ENCODE measurements at places on chromosomes 2 and 18.

GRCh38 chr2:102037681-102038080, 45.9 kb downstream of the IL1R2 start:
- no peak for DNase-seq

DNA sequence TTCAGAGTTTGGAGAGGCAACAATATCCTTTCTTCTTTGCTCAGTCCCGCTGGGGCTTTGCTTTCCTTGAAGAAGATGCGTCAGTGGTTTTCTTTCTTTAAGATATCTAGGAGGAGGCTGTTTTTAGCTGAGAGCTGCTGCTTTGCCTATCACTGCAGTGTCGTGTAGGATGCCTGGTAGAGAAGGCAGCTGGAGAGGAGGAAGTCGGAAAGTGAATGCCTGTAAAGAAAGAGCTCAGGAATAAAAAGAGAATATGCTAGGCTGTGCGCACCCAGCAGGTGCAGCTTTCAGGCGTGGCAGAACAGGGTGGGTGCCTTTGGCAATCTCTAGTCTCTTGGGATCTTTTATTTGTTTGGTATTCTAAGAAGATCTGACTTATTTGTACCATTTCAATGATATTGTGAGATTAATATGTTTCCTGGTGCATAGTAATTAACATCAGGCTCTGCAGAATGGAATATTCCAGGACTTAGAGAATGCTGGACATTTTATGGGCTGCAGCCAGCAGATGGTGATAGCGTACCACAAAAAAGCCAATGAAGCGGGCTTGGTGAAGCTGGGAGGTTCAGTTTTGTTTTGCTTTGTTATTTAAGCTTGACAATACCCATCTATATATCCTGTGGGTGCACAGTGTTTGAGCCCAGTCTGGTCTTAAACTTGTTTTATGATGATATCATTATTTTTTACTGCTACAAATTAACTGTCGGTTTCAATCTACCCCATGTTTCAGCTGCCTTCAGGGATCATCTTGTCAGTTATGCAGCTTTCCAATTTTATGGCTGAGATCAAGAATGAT, 34.9 kb downstream of the CAVIN2 start:
- no peak for DNase-seq

- DNase-seq: no peak
These were observed 137.5 kb downstream of the GPD2 start for GRCh38 chr2:156573710-156574109.

- no peak for DNase-seq
These were observed 16.7 kb upstream of the BZW1 start for GRCh38 chr2:200795028-200795440.

- DNase-seq: no peak
These were observed 6.9 kb downstream of the IL37 start for GRCh38 chr2:112917856-112918255.

GRCh38 chr2:204551512-204551863, 6.2 kb downstream of the PARD3B start:
- no peak for DNase-seq

- no peak for DNase-seq
These were observed 24.9 kb upstream of the BZW1 start for GRCh38 chr2:200786826-200787225.

DNA sequence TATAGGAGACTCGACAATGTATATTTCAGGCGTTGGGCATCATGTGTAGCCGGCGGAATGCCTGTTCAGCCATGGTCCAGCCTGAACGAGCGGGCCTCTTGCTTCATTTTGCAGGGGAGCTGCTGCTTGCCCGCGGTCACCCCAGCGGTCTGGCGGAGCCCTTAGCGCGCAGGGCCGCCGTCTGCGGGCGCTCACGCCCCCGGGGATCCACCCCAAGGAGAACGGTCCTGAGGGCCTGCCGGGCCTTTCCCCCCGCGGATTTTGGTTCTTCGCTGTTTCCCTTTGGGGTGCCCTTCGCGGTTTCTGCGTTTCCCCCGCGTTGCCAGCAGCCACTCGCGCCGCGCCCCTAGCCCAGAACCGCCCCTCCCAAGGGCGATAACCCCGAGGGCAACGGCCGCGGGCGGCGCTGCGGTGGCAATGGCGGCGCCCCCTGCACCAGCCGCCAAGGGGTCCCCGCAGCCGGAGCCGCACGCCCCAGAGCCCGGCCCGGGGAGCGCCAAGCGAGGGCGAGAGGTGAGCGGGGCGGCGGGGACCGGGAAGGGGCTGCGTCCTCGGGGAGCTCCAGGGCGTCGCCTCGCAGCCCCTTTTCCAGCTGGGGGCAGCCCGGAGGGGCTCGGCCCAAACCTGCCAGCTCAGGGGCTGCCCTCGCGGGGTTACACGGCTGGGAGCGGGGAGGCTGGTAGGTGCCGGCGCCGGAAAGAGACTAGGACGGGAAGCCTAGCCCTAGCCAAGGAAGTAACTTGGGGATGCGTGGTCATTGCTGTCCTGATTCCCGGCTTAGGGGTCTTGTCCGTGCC, at the start of gene MFSD2B:
TSS of gene MFSD2B (plus strand) at position 406 of the 797 bp plus-strand sequence. CDS start at position 418, 12 bp downstream.
- no peak for DNase-seq

DNA sequence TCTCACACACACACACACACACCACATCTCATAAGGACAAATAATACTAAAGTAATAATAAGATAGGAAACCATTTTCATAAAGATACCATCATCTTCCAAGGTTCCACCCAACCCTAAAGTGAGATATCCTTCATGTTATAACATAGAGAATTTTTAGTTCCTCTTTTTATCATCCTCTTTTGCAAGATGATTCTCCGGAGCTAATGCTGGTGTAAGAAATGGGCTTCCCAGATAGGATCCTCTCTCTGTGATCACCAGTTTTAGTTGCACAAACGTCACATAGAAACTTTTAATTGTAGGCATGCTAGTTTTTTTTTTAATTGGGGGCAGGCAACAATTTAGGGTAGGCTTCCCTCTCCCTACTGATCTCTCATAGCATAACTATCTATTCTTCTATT, 49.6 kb downstream of the ARHGAP25 start:
- DNase-seq: no peak

DNA sequence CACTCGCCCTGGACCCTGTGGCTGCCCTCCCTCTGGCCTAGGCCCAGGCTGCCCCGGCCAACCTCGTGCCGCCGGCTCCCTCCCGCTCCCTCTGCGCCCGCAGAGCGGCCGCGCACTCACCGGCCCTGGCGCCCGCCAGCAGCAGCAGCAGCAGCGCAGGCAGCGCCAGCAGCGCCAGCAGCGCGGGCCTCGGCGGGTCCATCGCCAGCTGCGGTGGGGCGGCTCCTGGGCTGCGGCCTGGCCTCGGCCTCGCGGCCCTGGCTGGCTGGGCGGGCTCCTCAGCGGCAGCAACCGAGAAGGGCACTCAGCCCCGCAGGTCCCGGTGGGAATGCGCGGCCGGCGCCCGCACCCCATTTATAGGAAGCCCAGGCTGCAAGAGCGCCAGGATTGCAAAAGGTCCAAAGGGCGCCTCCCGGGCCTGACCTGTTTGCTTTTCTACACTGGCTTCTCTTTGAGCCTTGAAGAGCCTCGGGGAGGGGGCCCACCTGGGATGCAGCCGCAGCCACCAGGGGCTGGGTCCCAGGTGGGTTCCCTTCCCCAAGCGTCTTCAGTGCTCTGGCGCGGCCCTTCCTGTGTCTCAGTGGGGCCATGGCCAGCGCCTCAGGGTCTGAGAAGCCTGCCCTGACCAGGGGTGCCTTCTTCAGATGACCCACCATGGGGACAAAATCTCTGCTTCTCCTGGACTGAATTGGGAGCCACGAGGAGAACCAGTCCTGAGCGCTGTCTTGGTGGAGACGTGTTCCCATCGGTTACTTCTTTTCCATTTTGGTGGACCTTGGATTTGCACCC, at the start of gene APOB:
TSS of gene APOB (minus strand) at position 330 of the 789 bp plus-strand sequence. CDS start at position 202, 128 bp downstream.
- DNase-seq: no peak

DNA sequence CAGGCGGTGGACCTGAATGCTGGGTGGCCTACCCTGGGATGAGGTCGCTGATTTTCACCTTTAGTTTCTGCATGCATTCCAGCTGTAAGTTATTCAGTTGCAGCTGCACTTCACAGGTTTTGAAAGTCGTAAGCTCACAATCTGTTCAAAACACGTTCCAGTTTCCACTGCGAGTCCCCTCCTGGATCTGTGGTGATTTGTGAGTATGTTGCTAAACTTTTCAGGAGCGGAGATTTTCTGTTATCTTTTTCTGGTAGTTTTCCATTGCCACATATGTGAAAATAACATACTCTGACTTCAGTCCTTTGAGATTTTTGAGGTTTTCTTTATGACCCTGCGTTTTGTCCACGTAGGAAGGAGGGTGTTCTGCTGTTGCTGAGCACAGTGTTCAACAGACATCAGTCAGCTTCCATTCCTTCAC, 102.1 kb downstream of the SNTG2 start:
- no peak for DNase-seq

DNA sequence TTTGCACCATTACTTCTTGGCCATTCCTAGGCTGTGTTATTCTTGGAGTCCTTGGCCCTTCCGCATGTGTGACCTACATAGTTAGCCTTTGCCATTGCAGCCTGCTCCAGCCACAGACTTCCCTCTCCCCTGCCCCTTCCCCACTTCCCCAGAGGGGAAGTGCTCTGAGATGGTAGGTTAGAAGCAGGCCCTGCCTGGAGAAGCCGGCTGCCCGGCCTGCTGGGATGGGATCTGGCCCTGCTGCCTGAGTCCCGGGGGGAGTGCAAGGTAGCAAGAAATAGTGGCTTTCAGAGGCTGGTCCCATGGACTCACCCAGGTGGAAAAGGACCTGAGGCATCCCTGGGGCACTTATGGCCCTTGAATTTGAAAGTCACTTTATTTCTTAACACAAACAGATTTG, 28.4 kb upstream of the OTOF start:
- no peak for DNase-seq

All from stimulated activated CD8-positive, alpha-beta memory T cell treated with anti-CD3 and anti-CD28 coated beads, Interleukin-4, amount 100 ng/mL, for 1 hour (primary cell).